HFFc6 (cell line): ENCODE measurements at places on chromosomes 3 and 15. TPM values are rescaled to one million over a fixed set of nuclear protein-coding genes. Genes with fewer than 3 reads are reported as not detected.

DNA sequence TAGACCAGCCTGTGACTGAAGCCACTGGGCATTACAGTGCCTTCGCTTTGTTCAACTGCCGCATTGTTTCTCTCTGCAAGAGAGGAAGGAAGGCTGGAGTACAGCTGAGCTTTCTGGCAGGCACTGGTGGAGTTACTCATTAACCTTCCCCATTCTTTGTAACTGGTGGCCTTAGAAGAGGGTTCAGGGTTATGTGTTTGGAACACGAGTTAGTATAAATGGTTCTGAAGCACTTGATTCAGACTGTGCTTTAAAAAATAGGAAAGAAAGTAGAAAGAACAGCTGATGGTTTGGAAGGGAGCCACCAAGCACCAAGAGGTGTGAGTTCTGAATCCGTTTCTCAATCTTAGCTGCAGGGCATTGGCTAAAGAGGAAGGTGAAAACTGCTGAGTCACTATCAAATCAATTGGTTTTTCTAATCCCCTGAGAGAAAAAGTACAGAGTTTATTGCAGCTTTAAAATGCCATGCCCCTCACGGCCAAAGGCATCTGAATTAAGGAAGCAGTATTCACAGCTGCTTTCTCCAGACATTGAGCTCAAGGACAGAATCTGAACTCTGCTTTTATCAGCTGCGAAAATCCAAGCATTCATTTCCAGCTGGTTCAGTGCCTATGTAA is 3.6 kb downstream of the HGD start:
- peak; percentile 53 for DNase-seq

Gene SNX22
- 0.11 and 0.13 TPM in 2 replicates for total RNA-seq

Gene GATM
- total RNA-seq, result 0.23 TPM in 1 of 2 replicates, not detected in the other

Gene PYGO1
- total RNA-seq, result 7.8 to 8.9 TPM (median 8.5 TPM) in 3 replicates

DNA sequence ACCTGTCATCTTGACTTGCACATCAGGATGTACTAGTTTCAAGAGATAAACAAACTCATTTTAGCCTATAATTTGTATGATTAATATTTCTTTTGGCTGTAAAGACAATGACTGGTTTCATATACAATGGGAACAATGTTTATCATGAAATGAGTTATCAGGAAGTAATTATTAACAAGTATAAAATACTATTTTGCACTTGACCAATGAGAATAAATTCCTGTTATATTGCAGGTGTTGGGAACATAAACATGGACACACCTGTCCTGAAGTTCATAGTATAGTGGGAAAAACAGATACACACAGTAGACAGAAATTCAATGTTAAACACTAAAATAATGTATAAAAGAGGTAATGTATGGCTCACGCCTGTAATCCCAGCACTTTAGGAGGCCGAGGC is 56.9 kb downstream of the UBR1 start:
- DNase-seq, result no peak

GRCh38 chr15:38176691-38177090 is 75.9 kb upstream of the SPRED1 start:
- no peak for DNase-seq

- DNase-seq, result no peak
Measured at GRCh38 chr3:2910997-2911396, 199.2 kb downstream of the IL5RA start.

Gene CNTN6
- not detected in 3 replicates for total RNA-seq

DNA sequence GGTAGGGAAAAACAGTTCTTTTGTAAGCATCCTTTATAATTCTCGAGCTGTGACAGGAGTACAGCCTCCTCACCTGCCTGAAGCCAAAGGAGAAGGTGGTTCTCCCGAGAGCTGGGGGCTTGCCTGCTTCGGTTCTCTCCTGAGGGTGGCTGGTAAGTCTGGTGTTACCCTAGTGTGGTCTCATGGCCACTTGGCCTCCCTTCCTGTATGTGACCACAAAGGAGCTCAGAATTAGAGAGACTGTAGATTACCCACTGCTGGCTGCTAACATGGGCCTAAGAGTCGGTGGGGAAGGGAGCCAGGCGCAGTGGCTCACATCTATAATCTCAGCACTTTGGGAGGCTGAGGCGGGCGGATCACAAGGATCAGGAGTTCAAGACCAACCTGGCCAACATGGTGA is 12.6 kb downstream of the PDHB start:
- DNase-seq, result no peak

DNA sequence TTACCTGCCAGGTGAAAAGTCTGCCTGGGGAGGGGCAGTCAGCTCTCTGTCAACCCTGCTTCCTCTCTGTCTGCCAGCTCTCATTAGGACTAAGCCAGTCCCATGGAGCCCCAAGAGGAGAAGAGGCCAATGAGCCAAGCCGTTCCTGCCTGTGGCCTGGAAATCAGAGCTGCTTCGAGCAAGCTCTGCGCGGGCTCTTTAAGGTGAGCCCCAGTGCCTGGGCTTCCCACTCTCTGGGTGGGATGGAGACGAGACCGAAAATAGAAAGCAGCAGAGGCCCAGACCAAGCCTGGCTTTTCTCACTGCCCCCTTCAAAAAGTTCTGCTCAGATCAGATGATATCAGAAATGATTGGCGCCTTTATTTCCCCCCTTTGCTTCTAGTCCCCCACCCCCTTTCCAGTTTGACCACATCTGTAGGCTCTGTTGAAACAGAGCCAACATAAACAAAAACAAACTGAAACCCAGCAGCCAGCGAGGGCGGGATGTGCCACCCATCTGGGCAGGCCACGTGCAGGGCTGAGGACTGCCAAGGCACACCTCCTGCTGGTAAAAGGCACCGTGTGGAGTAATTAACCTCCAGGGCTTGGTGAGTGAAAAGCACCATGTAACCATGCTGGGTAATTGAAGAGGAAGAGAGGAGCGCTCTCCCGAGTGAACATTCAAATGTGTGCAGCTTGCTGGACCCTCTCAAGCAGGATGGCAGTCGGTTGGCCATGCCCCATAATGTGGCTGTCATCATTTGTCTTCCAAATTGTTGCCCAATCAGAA is 471.0 kb upstream of the PROK2 start:
- no peak for DNase-seq

Gene EHHADH
- 3.4 to 8.4 TPM (median 4.6 TPM) in 3 replicates for total RNA-seq

Gene MYRIP
- total RNA-seq, result 0.07 to 0.14 TPM (median 0.09 TPM) in 3 replicates

GRCh38 chr3:36698314-36698713 is 66.0 kb downstream of the DCLK3 start:
- no peak for DNase-seq

Gene CCR9
- not detected in 2 replicates for total RNA-seq

DNA sequence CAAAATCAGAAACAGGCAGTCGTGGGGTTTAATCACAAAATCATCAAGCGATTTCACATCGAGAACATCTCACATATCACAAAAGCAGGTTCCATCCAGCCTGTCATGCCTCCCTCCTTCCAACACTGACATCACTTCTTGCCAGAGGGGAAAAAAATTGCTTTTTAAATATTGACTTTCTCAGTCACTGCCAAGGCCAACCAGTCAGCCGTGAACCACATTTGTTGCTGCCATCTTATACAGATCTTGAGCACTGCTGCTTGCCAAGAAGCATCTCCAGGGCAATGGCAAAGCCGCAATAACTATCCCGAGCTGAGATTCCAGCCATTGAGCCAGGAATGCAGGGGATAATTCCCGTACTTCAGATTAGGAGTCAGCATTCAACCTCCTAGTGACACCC is 174.6 kb downstream of the ANXA2 start:
- DNase-seq, result no peak

- no peak for DNase-seq
Measured at GRCh38 chr3:85251766-85252165, 293.0 kb downstream of the CADM2 start.

Gene FAM81A
- total RNA-seq, result not detected in 2 replicates

Gene CYP1A2
- total RNA-seq, result not detected in 3 replicates

DNA sequence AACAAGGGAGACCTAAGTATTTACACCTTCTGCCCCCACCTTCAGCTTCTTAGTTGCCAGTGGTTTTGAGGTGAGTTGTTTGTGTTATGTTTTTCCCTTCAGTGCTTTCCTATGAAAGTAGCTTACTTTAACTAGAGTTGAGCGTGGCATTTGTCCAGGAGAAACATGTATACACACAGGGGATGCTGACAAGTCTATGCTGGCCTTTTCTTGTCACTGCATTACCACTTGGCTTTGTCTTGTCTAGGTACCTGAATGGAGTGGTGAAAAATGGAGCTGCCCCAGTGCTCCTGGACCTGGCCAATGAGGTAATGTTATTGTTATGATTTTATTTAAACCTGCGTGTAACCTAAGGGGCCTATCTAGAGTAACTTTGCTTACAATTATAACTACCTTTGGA is 74.4 kb downstream of the CDIN1 start:
- no peak for DNase-seq

DNA sequence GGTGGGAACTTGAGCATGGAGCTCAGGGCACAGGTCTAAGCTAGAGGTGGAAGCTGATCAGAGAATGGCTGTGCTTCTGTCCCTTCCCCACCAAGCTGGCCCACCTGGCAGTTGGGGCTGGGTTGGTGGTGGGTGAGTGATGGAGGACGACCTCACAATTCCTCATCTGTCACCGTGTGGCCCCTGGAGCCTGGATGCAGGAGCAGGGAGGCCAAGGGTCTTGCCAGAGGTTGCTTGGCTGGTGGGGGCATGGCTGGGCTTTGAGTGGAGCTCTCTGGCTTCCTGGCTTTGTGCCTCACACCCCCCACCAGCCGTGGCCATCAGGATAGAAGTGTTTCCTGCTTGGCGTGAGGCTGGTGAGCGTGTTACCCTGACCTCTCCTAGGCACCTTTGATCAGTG is 36.0 kb downstream of the FBLN2 start:
- DNase-seq, result no peak

GRCh38 chr3:22922317-22922716 is 280.8 kb upstream of the UBE2E2 start:
- DNase-seq, result no peak

Gene PARP14
- total RNA-seq, result 5.3 to 13.1 TPM (median 6.3 TPM) in 3 replicates

GRCh38 chr3:158789592-158789991 is 12.3 kb upstream of the MFSD1 start:
- peak; percentile 65 for DNase-seq

- no peak for DNase-seq
Measured at GRCh38 chr3:193211173-193211572, 29.8 kb upstream of the PLAAT1 start.

Gene EPHA3
- 0.10 TPM in 1 of 3 replicates, not detected in the others for total RNA-seq

Gene NDN
- total RNA-seq, result not detected in 3 replicates

GRCh38 chr3:53114011-53114400 is 16.2 kb downstream of the RFT1 start:
- DNase-seq, result peak; percentile 71

DNA sequence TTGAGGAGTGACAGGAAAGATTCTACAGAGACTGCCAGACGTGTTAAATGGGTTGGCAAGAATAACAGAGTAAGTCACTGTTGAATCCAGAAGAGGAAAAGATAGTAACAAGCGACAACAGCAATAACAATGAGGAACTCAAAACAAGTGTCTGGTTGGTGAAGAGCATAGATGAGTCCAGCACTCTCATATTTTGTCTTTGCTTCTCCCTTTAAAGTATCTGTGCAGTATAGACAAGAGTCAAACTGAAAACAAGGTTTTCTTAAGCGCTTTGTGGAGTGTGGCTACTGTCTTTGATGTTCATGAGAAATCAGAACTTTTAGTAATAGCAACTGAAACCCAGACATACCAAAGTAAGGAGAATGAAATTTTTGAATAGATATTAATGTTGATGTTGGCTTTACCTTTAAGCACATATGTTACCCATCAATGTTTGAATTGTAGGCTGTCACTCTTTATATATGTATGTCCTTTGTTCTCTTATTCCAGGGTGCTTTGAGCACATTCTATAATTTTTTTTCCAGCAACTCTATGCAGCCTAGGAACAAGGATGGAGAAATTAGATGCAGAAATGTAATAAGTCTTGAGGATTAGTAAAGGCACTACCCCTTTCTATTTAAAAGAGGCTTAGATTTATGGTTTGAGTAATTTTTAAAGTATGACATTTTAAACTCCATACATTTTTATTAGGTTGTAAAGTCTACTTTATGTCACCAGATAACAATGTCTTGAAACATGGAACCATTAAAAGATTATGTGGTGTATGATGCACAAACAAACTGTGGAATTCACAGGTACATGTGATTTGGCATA is 185.5 kb downstream of the NFKBIZ start:
- DNase-seq, result no peak

- no peak for DNase-seq
Measured at GRCh38 chr3:9238276-9238675, 11.2 kb downstream of the SRGAP3 start.

DNA sequence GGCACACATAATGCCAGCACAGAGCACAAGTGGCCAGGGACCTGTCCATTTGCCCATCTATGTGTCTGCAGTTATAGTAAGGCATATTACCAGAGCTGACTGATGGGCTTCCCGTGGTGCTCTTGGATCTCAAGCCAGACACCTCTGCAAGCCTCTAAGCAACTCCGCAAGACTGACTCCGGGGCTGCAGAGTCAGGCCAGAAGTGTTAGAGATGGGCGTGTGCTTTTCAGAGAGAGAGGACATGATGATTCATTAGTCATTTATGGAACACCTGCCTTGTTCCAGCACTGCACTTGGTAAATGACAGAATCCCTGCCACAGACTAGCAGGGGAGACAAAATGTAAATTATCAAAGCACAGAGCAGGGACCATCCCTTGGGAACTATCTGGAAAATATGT is 559.0 kb downstream of the PDCD6IP start:
- DNase-seq, result no peak

Gene TM4SF4
- 0.11 to 0.97 TPM (median 0.78 TPM) in 3 replicates for total RNA-seq

GRCh38 chr3:34067536-34068051 is 269.2 kb downstream of the PDCD6IP start:
- no peak for DNase-seq

GRCh38 chr3:193962986-193963685 is 172.8 kb upstream of the HES1 start:
- peak; percentile 5 for DNase-seq

DNA sequence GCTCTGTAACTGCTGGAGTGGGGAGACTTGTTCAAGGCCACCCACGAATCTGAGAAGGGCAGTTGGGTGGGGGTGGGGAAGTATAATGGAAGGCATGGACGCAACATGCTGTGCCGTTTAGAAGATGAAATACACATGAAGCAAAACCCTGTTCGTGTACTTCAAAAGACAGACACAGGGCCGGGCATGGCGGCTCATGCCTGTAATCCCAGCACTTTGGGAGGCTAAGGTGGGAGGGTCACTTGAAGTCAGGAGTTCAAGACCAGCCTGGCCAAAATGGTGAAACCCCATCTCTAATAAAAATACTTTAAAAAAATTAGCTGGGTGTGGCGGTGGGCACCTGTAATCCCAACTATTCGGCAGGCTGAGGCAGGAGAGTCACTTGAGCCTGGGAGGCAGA is 36.9 kb upstream of the SFMBT1 start:
- no peak for DNase-seq

DNA sequence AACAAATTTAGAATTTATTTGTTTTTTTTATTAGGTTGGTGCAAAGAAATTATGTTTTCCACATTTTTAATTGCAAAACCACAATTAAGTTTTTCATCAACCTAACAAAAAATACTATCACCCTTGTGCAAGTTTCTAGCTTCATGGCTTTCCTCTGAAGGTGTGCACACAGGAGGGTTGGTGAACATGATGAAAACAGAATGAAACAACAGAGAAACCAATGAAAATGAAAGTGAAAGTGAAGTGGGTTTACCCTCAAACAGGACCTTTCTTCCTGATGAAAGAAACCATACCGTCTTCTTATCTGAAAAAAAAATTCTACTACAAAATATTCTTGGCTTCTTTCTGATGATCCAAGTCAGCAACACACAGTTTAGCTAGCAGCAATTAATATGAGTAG is 71.9 kb upstream of the FEZF2 start:
- DNase-seq, result no peak

- DNase-seq, result no peak
Measured at GRCh38 chr3:71600646-71601288, 17.2 kb upstream of the FOXP1 start.

Gene SLITRK3
- not detected in 3 replicates for total RNA-seq
